Adrenal gland (tissue), 19 donors: ENCODE measurements at places on chromosomes 5 and 9. TPM values are rescaled to one million over a fixed set of nuclear protein-coding genes. Genes with fewer than 3 reads are reported as not detected.

SNAPC4 gene
- 2.4 TPM for total RNA-seq

DNA sequence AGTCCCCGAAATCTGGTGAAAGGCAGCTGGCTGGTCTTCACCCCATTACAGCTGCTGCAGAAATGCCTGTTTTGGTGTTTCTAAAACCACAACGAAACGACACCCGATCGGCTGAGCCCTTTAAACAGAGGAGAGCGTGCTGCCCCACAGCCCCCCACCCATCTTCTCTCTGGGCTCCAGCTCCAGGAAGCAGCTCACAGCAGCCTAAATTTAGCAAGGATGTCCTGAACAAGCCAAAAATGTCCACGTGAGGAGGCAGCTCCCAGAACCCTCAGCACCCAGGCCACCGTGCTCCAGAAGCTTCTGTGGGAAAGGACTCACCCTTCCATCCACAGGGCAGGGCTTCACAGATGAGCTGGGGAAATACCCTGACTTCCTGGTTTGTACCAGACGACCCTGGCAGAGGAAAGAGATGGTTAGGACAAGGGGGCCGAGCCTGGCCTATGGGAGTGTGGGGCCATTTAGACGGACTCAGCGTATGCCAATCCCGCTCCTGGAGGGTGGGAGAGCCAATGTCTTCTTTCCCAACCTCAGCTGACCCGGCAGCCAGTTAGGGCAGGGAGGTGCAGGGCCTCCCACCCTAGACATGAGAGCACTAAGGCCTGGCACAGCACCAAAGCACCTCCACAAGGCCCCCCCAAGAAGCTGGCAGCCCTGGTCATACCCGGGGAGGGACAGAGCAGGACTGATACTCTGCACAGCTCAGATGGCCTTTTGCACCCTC lies 39.1 kb upstream of the SARDH start:
- no peak overlapping the region for H3K27ac ChIP-seq
- H3K27me3 ChIP-seq = no peaks in the 10 kb centered on the region
- no peak overlapping the region for H3K4me3 ChIP-seq
- peaks cover 55% of the 10 kb centered on the region for H3K36me3 ChIP-seq
- DNase-seq = no peak
- no peaks in the 10 kb centered on the region for H3K4me1 ChIP-seq

PHYKPL gene
- 38.5 TPM for total RNA-seq

GRCh38 chr5:168209244-168209995 lies 82.0 kb upstream of the WWC1 start:
- no peak overlapping the region for H3K4me3 ChIP-seq
- no peaks in the 10 kb centered on the region for H3K4me1 ChIP-seq
- no peak overlapping the region for H3K27ac ChIP-seq
- no peak for DNase-seq

DNA sequence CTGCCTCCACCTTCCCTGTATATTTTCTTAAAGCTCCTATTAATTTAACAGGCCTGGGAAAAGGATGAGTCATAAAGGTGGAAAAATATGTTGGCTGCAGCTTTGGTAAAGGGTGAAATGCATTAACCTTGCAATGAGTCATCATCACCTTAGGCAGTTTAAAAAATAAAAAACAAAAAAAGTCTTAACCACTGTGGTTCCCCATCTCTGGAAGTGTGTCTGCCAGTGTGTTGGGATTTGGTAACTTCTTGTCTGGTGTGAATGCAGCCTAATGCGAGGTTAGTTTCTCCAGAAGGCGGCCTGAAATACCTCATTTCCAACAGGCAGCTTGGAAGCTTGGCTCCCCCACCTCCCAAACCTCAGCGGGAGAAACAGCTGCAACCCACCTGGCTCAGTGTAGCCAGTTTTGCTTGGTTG lies 265.3 kb upstream of the GAS1 start:
- no peaks in the 10 kb centered on the region for H3K4me1 ChIP-seq
- H3K36me3 ChIP-seq = no peaks in the 10 kb centered on the region
- no peak for DNase-seq
- H3K27ac ChIP-seq = no peak overlapping the region
- H3K4me3 ChIP-seq = no peak overlapping the region
- no peaks in the 10 kb centered on the region for H3K27me3 ChIP-seq

- no peaks in the 10 kb centered on the region for H3K4me1 ChIP-seq
- no peak for DNase-seq
- no peaks in the 10 kb centered on the region for H3K36me3 ChIP-seq
- H3K4me3 ChIP-seq = no peak overlapping the region
Observed at GRCh38 chr5:113748403-113748802, 234.9 kb downstream of the YTHDC2 start.

DNA sequence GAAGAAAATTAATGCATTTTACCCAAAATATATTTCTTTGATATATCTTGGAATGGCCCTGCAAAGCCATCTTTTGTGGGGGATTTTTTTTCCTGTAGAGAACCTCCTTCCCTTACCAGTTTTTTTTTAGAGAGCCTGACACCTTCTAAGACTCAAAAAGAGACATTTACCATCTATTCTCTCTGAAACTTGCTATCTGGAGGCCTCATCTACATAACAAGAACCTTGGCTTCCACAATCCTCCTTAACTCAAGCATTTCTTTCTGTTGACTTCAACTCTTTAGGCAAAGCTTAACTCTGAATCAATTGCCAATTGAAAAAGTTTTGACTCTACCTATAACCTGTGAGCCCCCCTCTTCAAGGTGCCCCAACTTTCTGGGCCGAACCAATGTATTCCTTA lies 6.2 kb downstream of the SLC45A2 start:
- H3K4me1 ChIP-seq = peaks cover 8% of the 10 kb centered on the region
- no peak overlapping the region for H3K27ac ChIP-seq
- no peak for DNase-seq
- H3K4me3 ChIP-seq = no peak overlapping the region

DNA sequence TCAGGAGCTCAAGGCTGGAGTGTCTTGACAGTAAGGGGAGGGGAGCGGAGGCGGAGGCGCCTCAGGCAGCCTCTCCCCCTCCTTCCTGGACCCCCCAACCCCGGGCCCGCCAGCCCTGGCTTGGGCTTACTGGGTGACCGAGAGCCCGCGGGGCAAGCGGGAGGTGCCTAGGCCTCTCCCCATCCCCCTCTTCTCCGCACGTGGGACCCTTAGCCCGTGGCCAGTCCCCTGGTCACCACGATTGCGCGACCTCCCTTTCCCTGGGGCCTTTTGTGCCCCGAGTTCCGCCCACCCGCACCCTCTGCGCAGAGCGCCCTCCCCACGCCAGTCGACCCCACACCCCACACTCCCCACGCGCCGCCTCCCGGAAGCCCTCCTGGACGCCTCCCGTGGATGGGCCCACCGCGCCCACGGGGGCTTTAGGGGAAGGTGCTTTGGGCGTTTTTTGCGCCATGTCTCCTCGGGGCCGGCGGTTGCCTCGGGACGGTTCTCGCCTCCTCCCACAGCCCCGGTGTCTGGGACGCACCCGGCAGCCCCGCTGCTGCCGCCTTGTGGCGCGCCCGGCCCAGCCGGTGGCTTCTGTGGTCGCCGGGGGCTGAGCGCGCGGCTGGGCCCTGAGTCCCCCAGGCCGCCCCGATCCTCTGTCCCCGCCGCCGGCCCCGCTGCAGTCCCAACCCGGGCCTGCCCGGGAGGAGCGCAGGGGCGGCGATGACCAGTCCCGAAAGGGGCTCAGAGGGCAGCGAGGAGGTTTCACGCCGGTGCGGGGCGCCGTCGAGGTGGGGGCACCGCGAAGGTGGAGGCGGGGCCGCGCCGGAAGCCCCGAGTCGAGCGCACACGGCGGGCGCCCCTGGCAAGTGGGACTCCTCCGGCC lies 3.2 kb downstream of the TOR4A start:
- H3K36me3 ChIP-seq = no peaks in the 10 kb centered on the region
- no peak overlapping the region for H3K4me3 ChIP-seq
- H3K27ac ChIP-seq = no peak overlapping the region
- H3K27me3 ChIP-seq = peaks cover 9% of the 10 kb centered on the region
- H3K4me1 ChIP-seq = no peaks in the 10 kb centered on the region
- peak; percentile 16 for DNase-seq

RPL7A gene
- 2,349 TPM for total RNA-seq

- H3K36me3 ChIP-seq = no peaks in the 10 kb centered on the region
- no peak overlapping the region for H3K4me3 ChIP-seq
- H3K27me3 ChIP-seq = no peaks in the 10 kb centered on the region
Observed at GRCh38 chr5:14545308-14545707, 36.3 kb upstream of the OTULINL start.

DNA sequence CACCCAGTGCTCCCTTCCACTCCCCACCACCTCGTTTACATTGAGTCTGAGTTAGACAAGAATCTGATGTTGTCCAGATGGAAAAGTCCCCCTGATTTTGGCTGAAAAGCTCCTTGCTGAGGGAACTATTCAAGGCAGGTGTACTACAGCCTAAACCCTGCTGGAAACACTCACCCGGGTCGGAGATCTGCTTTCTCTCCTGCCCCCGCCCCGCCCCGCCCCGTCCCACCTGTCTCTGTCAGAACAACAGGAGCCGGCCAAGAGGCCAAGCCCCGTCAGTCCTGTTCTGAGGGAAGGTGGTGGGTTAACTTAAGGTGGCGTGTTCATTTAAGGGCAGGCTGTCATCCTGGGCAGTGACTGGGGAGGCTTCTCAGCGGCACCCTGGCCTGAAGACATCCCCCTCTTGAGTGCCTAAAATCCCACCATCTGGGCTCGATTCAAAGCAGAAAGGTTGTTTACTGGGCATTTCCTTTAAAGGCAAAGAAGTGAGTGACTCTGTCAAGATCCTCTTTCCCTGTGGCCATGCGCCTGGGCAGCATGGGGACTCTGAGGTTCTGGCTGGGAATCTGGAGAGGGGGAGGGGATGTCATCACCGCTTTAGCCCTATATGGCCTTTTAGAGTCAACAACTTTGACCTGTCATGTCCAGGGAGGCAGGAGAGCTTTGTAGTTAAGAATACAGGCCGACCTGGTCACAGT lies 71.1 kb upstream of the NEURL1B start:
- no peak overlapping the region for H3K27ac ChIP-seq
- DNase-seq = no peak
- H3K4me1 ChIP-seq = no peaks in the 10 kb centered on the region

DNA sequence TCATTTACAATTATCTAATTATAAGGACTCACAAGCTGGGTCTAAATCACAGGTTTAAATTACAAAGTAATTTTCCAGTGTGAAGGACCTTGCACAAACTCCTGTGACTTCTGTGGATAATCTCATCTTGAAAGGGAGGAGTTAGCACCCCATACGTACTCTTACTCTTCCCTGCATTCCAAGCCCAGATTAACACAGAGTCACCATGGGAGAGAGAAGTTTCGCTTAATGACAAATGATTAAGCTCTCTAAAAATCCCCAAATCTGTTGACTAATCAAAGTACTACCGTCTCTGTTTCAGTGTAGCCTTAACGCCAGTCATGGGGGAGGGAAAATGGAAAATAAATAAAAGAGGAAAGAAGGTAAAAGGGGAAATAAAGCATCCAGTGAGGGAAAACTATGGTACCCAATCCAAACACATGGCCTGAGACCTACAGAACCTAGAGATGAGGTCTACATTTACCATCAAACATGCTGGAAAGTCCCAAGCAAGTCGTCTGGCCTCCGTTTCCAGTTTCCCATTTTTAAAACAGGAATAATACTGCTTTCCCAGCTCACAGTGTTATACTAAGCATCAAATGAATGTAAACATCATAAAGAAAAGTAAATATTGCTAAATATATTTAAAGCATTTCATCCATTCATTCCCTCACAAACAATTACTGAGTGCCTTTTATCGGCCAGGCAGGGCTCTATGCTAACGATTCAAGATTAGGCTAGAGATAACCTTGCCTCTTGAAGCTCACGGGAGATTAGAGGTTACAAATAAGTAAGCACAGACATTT lies 63.2 kb downstream of the PCA3 start:
- H3K27ac ChIP-seq = no peak overlapping the region
- H3K27me3 ChIP-seq = no peaks in the 10 kb centered on the region
- no peaks in the 10 kb centered on the region for H3K4me1 ChIP-seq
- DNase-seq = no peak
- no peaks in the 10 kb centered on the region for H3K36me3 ChIP-seq
- H3K4me3 ChIP-seq = no peak overlapping the region

- H3K4me1 ChIP-seq = no peaks in the 10 kb centered on the region
- no peak overlapping the region for H3K4me3 ChIP-seq
- no peaks in the 10 kb centered on the region for H3K27me3 ChIP-seq
- DNase-seq = no peak
Observed at GRCh38 chr9:108709997-108710396, 145.8 kb downstream of the ACTL7B start.

DNA sequence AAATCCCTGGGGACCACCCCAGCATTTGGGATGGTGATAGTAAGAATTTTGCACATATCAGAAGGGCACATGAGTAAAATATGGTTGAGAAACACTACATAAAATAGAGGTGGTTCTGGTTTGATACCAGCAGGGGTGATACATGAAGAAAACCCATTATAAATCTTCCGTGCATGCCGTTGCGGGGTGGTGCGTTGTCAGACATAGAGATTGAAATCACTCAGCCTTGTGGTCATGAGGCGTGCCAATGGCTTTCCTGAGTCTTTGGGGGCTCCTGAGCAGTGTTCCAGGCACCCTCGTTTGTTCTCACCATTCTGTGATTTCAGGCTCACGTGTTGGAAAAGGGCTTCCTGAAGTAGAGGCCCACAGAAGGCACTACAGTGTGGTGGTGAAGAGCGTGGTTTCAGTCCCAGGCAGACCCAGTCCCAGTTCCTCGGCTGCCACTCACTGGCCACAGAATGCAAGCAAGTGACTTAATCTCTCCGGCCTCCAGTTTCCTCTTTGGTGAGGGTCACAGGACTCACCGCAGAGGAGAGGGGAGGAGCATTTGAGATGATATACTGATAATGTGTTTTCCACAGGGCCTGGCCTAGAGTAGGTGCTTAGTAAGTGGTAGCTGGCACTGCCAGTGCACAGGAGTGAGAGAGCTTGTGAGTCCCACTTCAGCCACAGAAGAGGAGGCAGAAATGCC lies 20.5 kb upstream of the GLRX start:
- no peaks in the 10 kb centered on the region for H3K36me3 ChIP-seq
- peak overlapping the region; percentile 67 for H3K27ac ChIP-seq
- no peak overlapping the region for H3K4me3 ChIP-seq
- peaks cover 22% of the 10 kb centered on the region for H3K4me1 ChIP-seq
- DNase-seq = peak; percentile 89

GRCh38 chr9:123377211-123377971 lies 21.4 kb downstream of the CRB2 start:
- no peaks in the 10 kb centered on the region for H3K36me3 ChIP-seq
- no peak overlapping the region for H3K4me3 ChIP-seq

GRCh38 chr5:20536341-20536740 lies 548.3 kb upstream of the CDH18 start:
- H3K4me1 ChIP-seq = no peaks in the 10 kb centered on the region
- no peak overlapping the region for H3K4me3 ChIP-seq
- H3K27ac ChIP-seq = no peak overlapping the region
- no peak for DNase-seq

PRR7 gene
- 0.55 TPM for total RNA-seq

GAPVD1 gene
- total RNA-seq = 38.9 TPM
